ENCODE measurements at places on chromosomes 16 and 17.

GRCh38 chr17:81400996-81401722, 5.9 kb downstream of the BAHCC1 start:
- no peak for DNase-seq

DNA sequence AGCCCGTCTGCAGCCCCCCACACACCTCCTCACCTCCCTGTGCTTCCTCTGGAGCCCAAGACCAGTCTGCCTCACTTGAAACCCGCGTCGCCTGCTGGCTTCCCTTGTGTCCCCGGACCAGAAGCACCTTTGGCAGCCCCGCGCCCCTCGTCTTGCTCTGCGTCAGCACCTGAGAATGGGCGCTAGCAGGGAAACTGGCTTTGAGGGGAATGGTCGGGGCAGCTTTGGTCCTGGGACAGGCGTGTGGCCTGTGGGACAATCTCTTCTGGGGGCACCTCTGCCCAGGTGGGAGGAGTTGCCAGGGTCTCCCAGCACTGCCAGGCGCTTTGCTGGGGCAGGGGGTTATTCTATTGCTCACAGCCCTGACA, 3.6 kb upstream of the MAFG start:
- DNase-seq = no peak

DNA sequence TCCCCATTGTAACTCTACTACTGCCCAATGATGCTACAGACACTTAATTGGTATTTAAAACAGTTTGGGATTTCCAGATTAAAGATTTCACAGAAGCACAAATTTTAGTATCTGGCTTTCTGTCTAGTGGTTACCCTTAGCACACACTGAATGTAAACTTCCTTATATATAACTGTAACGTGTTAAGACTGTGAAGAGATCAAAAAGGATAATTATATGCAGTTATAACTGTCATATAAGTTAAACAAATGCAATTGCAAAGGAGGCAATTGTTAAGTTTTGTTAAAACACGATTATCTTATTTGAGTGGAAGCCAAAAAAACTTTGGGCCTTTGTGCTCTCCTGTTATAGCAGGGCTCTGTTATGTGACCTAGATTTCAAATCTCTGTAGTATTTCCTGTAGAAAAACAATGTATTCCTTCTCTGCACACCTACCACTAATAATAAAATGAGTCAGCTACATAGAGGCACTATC, 147.9 kb downstream of the STXBP4 start:
- DNase-seq = no peak

DNA sequence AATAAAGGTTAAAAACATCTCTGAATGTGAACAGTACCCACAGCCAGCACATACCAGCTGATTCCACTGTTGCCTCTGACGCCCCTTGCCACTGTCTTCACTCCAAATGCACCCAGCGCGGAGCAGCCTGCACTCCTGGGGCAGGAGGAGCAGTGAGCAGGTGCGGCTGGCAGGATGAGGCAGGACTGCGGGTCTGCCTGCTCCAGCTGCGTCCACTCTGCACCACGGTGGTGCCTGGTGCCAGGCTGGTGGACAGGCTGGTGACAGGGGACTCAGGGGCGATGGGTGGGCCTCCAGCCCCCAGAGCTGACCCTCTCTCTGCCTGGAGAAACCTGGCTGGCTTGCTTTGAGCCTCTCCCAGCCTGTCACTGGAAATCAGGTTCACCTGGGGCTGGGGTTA, 9.4 kb downstream of the RAB40B start:
- no peak for DNase-seq

GRCh38 chr17:46815474-46816353, 2.8 kb downstream of the WNT3 start:
- no peak for DNase-seq

DNA sequence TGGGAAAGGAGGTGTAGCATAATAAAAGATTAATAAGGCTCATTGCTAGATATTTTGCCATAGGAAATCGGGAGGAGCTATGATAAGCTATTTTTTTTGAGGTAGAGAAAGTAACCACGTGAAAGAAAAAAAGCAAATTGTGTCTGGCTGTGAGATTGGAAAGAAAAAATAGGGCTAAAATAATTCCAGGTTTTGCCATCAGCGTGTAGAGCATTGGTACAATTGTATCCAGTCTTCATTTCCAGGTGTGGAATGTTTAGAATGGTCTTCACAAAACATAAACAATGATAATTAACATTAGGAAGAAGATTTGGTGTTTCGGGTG, 1.1 kb downstream of the TANC2 start:
- no peak for DNase-seq

GRCh38 chr16:27403601-27403992, 1.6 kb downstream of the IL21R start:
- no peak for DNase-seq

- no peak for DNase-seq
Observed at GRCh38 chr17:41697122-41697962, 8.7 kb downstream of the EIF1 start.

DNA sequence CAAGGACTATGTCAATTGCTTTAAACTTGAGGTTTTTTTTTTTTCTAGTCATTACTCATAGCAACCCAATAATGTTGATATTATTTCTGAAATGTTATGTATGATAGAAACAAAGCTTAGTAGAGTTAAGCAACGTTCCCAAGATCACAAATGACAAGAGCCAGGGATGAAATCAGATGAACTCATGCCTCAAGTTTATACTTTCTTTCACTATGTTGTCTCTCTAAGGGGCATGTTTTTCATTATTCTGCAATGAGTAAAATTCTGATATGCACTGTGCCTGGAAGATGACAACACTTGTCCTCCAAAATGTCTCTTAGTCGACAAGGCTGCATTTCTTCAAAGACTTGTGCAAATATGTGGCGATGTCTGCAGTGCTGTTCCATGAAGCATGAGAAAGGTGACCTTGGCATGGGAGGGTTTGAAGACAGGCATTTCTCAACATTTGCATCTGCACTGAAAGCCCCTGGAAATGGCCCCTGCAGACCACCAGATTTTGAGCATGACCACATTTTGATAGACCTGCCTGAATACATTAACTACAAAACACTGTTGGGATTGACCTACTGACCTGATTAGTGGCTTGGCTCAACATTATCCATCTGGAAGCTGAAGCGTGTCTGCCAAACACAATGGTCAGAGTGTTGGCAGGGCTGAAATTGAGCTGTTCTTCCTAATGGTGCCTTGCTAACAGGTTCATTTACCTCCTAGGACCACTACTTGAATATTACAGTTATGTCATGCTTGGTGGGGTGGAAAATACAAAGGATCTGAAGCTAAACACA, 1027.5 kb downstream of the CDH11 start:
- no peak for DNase-seq

- no peak for DNase-seq
Observed at GRCh38 chr17:43983515-43984411, 20.7 kb upstream of the NAGS start.

DNA sequence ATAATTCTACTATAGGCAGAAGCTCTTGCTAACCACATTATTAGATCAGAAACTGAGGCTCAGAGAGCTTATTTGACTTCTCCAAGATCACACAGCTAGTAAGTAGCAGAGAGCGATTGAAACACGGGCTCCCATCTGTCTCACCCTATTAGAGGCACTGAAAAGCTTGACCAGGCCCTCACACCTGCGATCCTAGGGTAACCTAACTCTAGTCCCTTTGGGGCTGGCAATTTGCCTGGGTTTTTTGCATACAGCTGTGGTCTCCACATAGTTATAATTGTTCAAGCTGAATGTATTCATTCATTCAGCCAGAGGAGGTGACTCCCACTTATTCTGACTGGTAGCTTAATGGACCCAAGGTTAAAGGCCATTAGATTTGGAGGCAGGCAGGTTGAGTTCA, 121.2 kb downstream of the ANKFN1 start:
- no peak for DNase-seq

GRCh38 chr17:8125154-8125946, 1.4 kb upstream of the HES7 start:
- DNase-seq = peak; percentile 85

DNA sequence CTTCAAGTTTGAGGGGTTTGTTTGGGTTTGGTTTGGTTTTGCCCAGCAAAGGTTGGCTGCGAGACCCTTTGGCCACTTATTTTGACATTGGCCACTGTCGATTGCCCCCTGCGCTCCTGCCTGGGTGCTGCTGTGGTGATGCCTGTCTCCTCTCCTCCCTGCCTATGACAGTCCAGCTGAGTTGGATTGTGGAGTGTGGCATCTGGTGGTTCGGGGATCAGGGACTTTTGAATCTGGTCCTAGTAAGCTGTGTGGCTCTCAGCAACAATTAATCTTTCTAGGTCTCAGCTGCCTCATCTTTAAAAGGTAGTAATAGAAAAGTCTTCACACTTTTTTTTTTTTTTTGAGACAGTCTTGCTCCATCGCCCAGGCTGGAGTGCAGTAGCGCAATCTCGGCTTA, 27.1 kb downstream of the CDK5RAP3 start:
- DNase-seq = no peak

GRCh38 chr16:75376475-75377161, 56.7 kb downstream of the CFDP1 start:
- DNase-seq = no peak

DNA sequence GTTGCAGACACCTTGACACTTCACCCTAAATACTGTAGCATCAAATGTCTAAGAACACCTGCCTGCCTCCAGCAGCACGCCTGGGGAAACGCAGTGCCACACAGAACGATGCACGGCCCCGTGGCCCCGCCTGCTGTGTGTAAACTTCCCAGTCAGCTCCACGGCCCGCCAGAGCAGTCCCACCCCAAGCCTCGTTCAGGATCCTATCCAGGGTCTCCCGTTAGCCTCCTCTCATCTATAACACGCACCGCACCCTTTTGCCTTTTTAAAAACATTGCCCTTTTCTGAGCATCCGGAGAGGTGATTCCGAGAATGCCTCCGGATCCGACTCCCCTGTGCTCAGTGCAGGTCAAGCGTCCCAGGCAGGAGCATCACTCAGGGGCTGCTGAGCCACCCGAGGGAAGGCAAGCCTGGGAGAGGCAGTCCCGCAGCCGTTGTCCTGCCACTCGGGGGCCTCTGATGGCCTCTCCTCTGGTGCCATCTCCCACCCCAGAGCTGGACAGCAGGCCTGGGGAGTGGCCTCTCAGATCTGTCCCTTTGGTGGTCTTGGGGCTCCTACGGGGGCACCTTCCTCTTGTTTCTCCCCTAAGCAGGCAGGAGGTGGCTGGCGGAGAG, 37.9 kb upstream of the SLC38A10 start:
- DNase-seq = no peak

DNA sequence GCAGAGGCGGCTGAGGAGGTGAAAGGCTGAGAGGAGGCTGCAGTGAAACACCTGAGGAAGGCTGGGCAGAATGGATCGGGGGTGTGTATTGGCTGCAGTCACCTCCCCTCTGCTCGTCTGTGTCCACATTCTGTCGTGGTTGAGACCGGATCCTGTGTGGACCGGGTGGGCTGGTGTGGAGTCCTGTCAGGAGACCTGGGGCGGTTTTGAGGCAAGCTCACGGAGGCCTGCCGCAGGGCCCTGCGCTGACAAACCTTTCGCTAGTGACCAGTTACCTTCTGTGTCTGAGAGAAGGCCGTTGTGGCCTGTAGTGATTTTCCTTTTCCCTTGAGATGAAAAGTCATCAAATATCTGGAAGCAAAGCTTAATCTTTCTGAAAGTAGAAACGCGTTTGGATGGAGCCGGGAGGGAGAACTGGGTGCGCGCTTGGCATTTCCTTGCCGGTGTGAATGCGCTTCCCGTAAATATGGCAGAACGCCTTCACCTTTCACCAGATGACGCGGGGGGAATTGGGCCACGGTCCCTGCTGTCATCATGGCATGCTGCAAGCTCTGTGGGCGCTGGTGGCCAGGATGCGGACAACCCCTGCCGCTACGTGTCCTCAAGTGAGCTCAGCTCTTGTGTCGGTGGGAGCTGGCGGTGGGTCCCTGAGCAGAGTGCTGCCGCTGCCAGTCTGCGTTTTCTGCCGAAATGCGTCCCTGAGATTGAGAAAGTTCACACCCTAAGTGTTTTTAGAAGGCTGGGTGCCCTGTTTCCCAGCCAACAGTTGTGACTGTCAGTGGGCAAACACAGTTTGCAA, 6.3 kb downstream of the BANP start:
- DNase-seq = no peak

DNA sequence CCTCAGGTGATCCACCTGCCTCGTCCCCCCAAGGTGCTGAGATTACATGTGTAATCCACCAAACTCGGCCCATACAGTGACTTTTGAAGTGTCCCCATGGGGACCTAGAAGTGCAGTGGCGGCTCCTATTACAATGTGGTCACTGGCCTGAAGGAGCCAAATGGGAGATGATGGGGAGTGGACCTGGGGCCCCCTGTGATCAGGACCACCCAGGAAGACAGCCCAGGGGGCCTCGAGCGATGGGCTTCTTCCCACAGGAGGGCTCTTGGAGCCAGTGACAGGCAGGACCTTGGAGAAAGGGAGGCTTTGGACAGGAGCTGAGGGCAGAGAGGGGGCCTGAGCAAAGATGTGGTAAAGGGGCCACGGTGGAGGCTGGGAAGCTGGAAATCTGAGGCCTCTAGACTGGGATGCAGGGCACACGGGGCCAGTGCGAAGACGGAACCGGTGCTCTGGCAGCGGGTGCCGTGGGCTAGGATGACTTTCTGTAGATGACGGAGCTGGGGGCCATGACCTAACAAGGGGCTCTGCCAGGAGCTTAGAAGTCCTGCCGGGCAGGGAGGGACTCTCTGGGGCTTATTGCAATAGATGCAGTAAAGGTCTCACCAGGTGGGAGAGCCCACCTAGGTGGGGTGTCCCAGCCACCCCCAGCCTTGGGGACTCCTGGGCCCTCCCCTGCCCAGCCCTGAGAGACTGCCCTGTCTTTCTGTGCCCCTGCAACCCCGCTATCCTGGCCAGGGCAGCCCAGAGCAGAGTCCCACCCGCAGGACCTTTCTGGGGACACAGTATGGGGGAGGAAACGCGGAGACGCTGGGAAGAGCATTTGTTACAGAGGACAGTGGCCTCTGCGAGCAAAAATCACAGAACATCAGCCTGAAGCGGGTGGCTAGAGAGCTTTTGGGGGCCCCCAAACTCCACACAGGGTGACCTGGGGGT, 2.7 kb upstream of the C17orf99 start:
- no peak for DNase-seq

GRCh38 chr16:10982465-10983150, 38.2 kb downstream of the CLEC16A start:
- no peak for DNase-seq

DNA sequence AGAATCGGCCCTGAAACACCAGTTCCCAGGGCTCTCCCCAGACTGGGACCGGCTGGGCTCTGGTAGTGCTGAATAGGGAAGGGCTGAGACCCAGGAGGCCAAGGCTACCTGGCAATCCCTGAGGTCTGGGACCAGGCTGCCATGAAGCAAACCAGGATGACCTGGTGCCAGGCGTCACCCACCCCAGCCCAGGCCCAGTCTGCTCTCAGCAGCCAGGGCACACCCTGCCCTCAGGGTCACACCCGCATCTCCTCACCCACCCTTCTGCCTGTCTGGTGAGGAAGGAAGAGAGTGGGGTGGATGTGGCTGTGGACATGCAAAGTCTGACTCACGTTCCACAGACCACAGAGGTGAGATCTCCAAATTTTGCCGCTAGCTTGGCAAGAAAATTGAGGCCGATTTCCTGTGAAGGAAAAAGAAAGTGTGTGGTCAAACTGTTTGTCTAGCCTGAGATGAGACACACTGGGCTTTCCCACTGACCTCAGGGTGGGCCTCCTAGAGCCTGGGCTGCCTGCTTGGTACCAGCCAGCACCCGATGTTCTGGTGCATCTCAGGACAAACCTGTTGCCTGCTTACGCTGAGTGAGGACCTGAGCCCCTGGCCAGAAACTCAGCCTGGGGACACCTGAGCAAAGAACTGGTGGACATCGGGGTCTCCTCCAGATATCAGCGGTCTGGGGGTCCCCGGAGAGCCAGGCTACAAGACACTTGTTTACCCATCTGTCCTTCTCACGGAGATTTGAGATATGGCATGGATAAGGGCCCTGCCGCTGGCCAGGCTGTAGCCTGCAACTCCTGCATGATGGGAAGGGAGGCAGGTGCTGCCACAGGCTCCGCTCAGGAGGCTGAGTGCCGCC, 6.3 kb upstream of the RAB37 start:
- no peak for DNase-seq

- DNase-seq = no peak
Observed at GRCh38 chr17:2368359-2368758, 31.1 kb downstream of the SGSM2 start.

Data from activated CD4-positive, CD25-positive, alpha-beta regulatory T cell treated with anti-CD3 and anti-CD28 coated beads, Interleukin-2, amount 50 U/mL, for 16 hours (primary cell).